ENCODE measurements at places on chromosomes 6 and 20. TPM values are rescaled to one million over a fixed set of nuclear protein-coding genes. Genes with fewer than 3 reads are reported as not detected.

Gene PI16
- 10.1 TPM for total RNA-seq

Gene SLA2
- 0.39 TPM for total RNA-seq

Gene MUC21
- not detected for total RNA-seq

Gene SLX4IP
- 6.8 TPM for total RNA-seq

Gene ITPR3
- total RNA-seq = 18.7 TPM

Gene SOX18
- total RNA-seq = 3.7 TPM

Gene TNF
- total RNA-seq = 1.9 TPM

Gene LHFPL5
- not detected for total RNA-seq

Gene PGBD1
- total RNA-seq = 3.0 TPM

Gene TMEM244
- 4.2 TPM for total RNA-seq

Gene GPLD1
- 10.2 TPM for total RNA-seq

Gene TBXT
- total RNA-seq = not detected

Gene FOXP4
- total RNA-seq = 2.0 TPM

Gene TNNC2
- 472 TPM for total RNA-seq

Gene PDSS2
- total RNA-seq = 10.8 TPM

Gene CRISP2
- not detected for total RNA-seq

Gene SIRPG
- total RNA-seq = not detected

Gene OPRM1
- total RNA-seq = not detected

Gene TUBB1
- total RNA-seq = 3.3 TPM

Gene ZBTB12
- 3.9 TPM for total RNA-seq

Gene OR2J3
- not detected for total RNA-seq

Gene CD2AP
- total RNA-seq = 42.1 TPM

Gene C20orf202
- 0.69 TPM for total RNA-seq
